AG20443 (cell line): ENCODE measurements at places on chromosomes 7 and 10.

DNA sequence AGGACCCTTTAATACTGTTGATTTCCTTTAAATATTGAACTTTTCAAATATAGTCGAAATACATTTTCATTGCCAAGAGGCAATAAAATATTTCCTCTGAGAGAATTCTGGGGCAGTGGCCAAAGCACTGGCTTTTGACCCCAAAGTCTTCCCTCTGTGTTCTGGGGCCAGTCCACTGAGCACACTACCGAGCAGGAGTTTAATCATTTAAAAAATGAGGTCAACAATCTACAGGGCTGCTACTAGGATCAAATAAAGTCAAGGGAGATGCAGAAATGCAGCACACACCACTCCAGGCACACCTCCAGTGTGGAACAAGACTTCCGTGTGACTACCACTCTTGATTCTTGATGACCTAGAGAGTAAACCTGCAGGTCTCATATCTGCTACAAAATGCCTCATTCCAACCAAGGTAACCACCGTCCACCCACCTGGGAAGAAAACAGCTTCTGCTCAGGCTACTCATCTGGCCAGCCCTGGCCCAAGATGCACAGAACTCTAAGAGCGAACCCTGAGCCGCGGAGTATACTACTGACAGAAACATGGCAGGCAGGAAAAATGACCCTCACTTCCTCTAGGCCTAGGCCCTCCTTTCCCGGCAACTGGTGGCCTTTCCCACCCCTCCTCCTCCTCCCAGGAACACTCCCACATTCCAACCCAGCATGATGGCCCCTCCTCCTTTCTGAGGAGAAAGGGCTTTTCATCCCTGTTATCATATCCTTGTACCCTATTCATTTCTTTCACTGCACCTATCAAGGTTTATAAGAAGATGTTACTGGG lies 97.7 kb downstream of the ALOX5 start:
- no peak for DNase-seq

DNA sequence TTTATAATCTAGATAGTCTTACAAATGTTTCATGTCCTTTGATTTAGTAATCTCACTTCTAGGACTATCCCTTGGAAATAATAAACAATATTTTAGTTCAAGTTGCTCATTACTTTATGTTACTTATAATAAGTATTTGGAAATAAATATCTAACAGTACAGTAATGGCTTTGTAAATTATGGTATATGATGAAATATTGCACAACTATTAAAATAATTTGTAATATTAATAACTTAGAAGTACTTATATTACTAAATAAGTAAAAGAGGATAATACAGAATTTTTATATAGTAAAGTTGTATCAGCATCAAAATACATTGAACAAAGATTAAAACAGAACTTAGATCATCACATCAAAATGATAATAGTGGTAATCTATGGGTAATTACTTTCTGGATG lies 41.1 kb downstream of the SP4 start:
- DNase-seq: no peak

DNA sequence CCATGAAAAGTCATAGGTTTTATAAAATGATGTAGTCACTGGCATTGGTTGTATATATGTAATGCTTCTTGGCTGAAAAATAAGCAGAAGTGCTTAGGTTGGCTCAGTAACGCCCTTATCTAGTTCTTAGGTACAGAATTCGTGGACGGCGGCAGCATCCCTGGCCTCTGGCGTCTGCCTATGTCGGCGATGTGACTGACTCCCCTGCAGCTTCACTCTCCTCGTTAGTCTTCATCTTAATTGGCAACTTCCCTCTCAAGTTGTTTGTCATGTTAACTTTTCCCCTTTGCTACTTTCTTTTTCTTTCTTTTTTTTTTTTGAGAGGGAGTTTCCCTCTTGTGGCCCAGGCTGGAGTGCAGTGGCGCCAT lies 18.5 kb downstream of the CHST12 start:
- DNase-seq: no peak

DNA sequence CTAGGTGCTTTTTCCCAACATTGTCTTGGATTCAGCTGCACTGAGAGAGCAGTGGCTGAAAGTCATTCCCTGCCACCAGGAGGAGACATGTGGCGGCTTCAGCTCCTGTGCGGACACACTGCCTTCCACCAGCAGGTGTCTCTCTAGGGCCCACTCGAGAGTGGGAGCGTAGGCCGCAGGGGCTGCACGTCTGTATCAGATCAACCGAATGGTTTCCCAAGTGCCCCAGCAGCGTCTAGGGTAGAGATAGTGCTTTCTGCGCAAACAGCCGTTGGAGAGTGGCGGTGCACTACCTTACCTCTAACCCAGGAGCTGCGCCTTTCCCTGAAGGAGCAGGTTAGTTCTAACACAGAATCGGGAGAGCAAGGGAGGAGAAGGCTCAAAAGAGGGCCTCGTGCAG lies 31.7 kb downstream of the PAPOLB start:
- DNase-seq: peak; percentile 89

DNA sequence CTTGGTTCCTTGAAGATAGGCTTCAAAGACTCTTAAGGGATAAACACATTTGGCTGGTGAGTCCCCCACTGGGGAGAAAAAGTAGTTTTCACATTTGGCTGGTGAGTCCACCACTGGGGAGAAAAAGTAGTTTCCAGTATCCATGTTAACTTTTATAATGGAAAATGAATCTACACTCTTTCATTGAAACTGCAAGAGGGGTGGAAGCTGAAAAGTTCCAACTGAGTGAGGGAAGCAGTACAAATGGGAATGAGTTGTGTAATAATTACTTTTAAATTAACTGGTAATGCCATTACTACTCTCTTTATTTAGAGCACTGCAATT lies 153.9 kb downstream of the MLLT10 start:
- no peak for DNase-seq

- DNase-seq: no peak
Measured at GRCh38 chr10:125792342-125793300, 17.0 kb upstream of the MMP21 start.

GRCh38 chr7:112970771-112971170 lies 115.9 kb downstream of the GPR85 start:
- DNase-seq: no peak

DNA sequence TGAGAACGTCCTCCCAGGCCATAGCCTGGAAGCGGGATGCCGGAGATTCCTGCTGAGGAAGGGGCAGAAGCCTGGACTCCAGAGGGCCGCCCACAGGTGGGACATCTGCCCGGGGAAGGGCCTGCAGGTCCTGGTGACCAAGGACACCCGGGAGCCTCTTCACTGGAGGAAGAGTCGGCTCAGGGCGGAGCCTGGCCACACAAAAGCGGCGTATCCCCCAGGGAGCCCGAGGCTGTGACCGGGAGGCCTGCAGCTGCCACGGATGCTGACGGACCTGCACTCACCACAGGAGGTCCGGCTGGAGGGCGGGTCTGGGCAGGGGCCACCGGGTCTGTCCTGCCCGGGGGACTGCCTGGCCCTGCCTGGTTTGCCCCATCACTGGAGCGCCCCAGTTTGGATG lies 15.5 kb upstream of the ADGRA1 start:
- DNase-seq: no peak

GRCh38 chr7:94420328-94420727 lies 25.6 kb downstream of the COL1A2 start:
- DNase-seq: no peak

DNA sequence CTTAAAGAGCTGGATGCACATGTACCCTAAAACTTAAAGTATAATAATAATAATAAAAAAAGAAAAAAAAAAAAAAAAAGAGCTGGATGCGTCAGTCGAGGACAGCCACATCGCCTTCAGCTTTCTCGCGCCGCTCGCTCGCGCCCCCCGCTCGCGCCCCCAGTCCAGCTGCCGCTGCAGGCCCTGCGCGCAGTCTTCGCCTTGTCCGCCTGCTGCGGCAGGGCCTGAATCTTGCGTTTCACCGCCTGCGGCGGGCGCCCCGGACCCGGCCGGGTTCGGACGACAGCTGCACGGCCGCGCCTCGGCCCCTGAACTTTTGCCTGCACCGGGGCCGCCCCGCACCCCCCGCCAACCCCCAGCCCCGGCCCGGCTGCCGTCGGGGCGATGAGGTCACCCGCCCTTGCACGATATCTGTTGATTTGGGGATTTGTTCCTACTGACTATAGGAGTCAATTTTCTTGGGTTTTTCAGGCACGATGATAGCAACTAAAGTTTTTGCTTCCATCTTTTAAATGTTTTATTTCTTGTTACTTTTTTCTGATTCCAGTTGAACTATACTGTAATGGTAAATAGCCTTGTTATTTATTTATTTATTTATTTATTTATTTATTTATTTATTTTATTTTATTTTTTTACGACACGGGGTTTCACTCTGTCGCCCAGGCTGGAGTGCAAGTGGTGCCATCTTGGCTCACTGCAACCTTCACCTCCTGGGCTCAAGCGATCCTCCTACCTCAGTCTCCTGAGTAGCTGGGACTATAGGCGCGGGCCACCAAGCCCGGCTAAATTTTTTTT lies 33.5 kb upstream of the CPN1 start:
- no peak for DNase-seq

DNA sequence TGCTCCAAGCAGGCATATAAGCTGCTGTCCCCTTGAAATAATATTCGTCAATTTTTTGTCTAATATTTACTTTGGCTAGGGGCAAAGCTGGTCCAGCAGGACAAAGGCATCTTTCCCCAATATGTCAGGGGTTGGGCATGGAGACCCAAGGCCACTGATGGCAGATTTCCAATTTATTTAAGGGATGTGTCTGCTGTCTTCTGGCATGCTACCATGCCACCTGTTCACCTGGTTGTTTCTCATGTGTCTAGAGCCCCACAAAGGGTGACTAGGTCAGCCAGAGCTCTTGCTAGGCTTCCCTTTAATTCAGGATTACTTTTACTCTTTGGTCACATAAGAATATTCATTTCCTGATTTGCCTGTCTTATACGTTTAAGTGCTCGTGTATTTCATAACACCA lies 22.1 kb upstream of the SYPL1 start:
- no peak for DNase-seq
